ENCODE measurements at places on chromosomes 1 and 21. TPM values are rescaled to one million over a fixed set of nuclear protein-coding genes. Genes with fewer than 3 reads are reported as not detected.

Gene CSF1
- 82.8 TPM for total RNA-seq

Gene CELA2A
- not detected for total RNA-seq

Gene C1orf185
- total RNA-seq: not detected

Gene WDR64
- not detected for total RNA-seq

Gene NGF
- total RNA-seq: not detected

Gene TMEM54
- 2.6 TPM for total RNA-seq

Gene ITLN2
- not detected for total RNA-seq

Gene CELA3A
- total RNA-seq: not detected

Gene NAV1
- total RNA-seq: 0.95 TPM

Gene TMEM200B
- total RNA-seq: 0.38 TPM

Gene RGSL1
- total RNA-seq: not detected

Gene TBX19
- total RNA-seq: 1.4 TPM

Gene PTPN22
- 57.7 TPM for total RNA-seq

Gene CAMK2N1
- total RNA-seq: 2.8 TPM

DNA sequence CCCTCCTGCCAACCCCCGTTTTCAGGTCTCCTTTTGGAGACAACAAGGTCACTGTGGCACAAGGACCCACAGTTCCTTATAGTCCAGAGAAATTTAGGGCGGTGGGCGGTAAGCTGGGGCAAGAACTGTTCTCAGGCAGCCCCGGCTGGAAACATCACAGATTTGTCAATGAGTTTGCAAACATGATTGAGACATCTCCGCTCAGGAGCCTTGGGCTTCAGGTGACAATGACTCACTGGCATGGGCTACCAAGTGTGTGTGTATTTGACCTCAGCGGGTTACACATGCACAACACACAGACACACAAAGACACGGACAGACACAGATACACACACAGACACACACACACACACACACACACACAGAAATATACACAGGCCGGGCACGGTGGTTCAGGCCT lies 58.2 kb upstream of the ABCG1 start:
- no peak for DNase-seq

DNA sequence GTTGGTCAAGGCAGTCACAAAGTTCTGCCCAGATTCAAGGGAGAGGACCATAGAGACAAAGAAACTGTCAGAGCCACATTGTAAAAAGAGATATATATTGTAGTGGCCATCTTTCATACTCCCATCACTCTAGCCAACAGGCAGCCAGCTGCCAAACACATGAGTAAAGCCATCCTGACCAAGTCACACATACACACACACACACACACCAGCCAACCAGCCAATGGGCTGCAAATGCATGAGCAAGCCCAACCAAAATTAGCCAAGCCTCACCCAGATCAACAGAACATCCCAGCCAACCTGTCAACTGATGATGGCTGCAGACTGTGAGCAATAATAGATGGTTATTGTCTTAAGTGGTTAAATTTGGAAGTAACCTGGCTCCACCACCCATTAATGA lies 120.7 kb downstream of the SEC16B start:
- DNase-seq: no peak

GRCh38 chr1:212007886-212008285 lies 27.5 kb downstream of the INTS7 start:
- no peak for DNase-seq

GRCh38 chr1:55604179-55604578 lies 389.0 kb upstream of the USP24 start:
- DNase-seq: no peak

DNA sequence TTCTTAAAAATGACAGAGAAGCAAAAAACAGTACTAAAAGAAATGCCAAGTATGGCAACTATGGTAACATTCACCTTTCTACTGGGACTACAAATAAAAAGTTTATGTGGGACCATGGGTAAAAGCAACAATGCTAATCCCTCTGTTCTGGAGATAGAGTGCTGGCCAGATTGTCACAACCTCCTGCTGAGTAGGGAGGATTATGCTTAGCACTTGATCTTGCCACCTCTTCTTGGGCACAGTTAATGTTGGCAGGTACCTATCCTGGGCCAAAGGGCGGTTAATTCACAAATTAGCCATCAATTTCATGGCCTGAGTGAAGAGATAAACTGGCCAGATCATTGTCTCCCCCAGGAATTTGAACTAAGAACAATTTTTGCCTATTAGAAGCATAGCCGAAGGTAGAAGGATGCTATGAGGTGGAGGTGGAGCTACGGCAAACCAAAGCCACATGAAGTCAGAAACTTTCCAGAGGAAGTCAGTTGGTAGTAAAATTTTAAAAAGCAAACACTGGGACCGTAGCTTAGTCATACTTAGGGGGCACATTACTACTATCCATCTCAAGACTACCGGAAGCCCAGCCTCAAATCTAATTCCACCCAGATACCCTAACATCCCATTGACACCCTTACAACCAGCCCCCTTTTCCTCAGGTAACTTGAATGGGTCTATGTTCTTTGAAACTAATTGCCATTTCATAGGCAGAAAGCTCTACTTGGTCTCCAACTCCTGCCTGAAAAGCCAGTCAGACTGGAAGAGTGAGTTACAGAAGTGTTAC lies 2.7 kb downstream of the SCYL3 start:
- DNase-seq: peak; percentile 58

GRCh38 chr1:152517237-152517811 lies 3.0 kb downstream of the CRCT1 start:
- no peak for DNase-seq

DNA sequence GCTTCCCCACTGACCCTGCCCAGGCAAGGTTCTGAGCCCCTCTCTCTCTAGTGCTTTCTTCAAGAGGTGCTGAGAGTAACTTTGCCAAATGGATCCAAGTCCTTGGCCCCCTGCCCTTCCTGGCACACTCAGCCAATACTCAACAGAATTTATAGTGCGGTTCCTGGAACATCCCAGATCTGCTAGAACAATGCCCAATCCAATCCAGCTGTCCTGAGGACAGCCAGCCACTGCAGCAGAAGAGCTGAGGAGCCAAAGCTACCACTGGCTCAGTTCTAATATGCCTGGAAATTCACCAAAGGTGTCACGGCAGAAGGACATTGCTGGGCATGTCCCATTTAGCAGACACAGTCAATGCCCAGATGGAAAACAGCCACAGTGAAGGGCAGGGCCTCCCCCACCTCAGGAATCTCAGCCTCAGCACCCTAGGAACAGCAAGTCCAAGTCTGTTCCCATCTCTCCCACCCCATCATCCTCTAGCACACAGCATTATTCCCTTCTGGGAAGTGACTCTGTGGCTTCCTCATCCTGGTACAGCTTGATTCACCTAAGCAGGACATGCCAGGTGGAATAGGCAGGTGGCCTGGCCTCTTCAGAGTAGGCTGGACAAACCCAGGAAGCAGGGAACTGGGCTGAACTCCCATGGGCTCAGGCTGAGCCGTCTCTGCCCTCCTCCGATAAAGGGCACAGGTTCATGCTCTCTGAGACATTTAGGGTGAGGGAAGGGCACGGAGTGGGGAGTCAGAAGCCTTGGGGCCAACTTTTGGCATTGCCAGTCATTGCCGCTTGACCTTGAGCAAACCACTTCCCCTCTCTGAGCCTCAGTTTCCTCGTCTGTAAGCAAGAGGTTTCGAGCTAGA lies 24.6 kb downstream of the PMVK start:
- DNase-seq: no peak

DNA sequence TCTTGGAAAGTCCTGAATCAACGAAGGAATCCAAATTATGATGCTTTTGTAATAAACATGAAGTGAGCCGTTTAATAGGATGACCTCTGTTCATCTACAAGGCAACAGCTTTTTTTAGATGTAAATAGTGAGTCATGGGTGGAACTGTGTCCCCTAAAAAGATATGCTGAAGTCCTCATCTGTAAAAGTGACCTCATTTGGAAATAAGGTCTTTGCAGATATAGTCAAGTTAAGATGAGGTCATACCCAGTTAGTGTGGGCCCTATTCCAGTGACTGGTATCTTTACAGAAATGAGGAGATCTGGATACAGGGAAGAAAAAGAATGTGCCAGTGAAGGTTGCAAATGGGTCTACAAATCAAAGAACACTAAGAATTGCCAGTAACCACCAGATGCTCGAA lies 1287.3 kb upstream of the ADGRL4 start:
- no peak for DNase-seq

- no peak for DNase-seq
Measured at GRCh38 chr1:23471473-23472075, 12.4 kb downstream of the ASAP3 start.

GRCh38 chr1:230167419-230167852 lies 100.4 kb downstream of the GALNT2 start:
- peak; percentile 63 for DNase-seq

DNA sequence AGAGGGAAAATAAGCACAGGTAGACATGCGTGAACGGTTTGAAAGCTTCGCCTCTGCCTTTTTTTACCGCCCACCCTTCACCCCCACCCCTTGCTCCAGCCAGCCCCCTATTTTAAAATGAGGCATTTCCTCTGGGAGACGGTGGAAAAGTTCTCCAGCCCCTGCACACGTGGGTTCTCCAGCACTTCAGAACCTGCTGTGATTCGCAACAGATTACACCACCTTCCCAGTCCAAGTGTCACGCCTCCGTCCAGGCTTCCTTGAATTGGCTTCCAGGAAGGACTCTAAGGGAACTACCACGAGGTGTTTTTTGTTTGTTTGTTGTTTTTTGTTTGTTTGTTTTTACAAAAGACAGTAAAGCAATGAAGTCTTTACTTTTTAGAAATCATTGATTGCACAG lies 2.6 kb downstream of the LRRC7 start:
- no peak for DNase-seq

GRCh38 chr1:21904454-21904703 lies 32.7 kb downstream of the HSPG2 start:
- no peak for DNase-seq

DNA sequence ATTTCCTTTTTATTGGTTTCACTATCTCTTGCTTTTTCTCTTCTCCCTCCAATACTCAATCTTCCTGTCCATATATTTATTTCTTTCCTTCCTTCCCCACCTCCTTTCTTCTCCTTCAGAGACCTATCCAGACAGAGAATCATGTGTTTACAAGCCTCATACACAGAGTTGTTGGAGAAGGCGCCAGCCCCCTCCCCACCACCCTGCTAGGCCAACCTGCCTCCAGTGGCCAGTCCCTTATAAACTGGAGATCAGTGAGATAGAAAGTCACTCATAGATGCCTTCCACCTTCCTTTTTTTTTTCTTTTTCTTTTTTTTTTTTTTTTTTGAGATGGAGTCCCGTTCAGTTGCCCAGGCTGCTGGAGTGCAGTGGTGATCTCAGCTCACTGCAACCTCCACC lies 53.3 kb downstream of the CD247 start:
- no peak for DNase-seq

- no peak for DNase-seq
Measured at GRCh38 chr1:1432951-1433803, 2.3 kb upstream of the VWA1 start.

- DNase-seq: no peak
Measured at GRCh38 chr1:154629061-154629674, 21.2 kb upstream of the ADAR start.

GRCh38 chr1:230595181-230595580 lies 47.1 kb upstream of the COG2 start:
- DNase-seq: no peak

DNA sequence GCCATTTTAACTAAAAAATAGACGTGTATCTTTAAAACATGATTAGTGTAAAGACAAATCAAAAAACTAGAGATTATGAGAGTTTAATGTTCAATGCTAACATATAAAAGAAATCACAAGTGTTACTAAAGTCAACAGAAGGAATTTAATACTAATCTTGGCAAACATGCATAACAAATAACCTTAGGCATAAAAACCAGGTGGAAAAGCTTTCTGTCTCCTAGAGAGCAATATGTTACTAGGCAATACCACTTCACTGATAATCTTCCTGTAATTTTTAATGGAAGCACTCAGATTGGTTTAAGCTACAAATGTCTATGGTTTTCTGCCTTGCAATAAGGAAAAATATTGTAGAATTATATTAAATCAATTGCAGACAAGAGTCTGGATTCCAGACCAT lies 121.9 kb downstream of the NME7 start:
- DNase-seq: no peak

DNA sequence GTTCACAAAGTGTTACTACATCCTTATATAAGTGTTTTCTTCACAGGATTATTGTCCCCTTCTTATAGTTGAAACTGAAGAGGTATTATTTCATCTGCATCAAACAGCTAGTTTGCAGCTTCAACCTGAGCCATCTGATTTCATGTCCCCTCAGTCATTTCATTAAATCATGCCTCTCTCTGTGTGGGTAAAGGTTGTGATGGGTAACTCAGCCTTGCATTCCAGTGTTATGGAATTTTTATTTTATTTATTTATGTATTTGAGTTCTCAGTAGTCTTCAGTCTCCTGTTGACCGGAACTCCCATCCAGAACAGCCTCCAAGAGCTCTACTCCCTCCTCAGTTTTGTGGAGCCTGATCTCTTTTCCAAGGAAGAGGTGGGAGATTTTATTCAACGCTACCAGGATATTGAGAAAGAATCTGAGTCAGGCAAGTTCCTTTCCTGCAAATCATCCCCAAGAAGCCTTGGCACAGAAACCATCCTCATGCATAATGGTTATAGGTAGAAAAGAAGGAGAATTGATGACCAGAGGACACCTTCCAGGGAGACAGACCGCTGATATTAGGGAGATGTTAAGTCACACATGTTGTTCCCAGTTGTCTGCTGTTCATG lies 21.8 kb downstream of the CHD1L start:
- DNase-seq: no peak

GRCh38 chr1:104018922-104019674 lies 269.4 kb downstream of the AMY1C start:
- no peak for DNase-seq

- no peak for DNase-seq
Measured at GRCh38 chr1:24117722-24118409, 5.9 kb upstream of the MYOM3 start.

DNA sequence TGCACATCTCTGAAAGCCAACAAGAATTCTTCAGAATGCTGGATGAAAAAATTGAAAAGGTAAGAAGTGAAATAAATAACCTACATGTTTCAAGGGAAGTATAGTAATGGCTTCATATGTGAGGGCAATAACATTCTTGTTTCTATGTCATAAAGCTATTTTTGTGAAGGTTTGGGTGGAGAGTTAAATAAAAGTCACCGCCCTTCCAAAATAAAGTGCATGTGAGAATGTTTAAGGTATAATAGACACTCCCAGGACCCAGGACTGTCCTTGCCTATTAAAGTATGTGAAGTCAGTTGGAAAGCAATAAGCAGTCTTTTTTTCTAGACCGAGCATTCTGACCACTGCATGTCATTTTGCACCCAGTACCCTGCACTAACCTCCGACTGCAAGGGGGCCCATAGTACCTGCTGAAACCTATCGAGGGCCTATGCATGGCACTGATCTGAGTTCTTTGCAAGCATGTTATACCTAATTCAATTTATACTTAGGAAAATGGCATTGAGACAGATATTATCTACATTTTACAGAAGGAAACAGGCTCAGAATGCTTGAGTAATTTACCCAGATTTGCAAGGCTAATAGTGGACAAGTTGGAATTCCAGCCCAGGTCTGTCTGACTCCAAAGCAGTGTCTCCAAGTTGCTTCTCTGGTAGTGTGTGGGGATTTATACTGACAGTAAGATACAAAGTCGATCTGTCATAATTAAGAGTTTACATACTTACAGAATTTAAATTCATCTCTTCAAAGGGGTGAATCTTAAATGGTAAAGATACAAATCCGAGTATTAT lies 156.1 kb downstream of the EDEM3 start:
- DNase-seq: no peak

- no peak for DNase-seq
Measured at GRCh38 chr1:22472596-22472995, 20.9 kb downstream of the ZBTB40 start.

GRCh38 chr1:187622545-187622944 lies 793.8 kb downstream of the PLA2G4A start:
- no peak for DNase-seq
